ENCODE measurements at places on chromosomes 6 and 20.

DNA sequence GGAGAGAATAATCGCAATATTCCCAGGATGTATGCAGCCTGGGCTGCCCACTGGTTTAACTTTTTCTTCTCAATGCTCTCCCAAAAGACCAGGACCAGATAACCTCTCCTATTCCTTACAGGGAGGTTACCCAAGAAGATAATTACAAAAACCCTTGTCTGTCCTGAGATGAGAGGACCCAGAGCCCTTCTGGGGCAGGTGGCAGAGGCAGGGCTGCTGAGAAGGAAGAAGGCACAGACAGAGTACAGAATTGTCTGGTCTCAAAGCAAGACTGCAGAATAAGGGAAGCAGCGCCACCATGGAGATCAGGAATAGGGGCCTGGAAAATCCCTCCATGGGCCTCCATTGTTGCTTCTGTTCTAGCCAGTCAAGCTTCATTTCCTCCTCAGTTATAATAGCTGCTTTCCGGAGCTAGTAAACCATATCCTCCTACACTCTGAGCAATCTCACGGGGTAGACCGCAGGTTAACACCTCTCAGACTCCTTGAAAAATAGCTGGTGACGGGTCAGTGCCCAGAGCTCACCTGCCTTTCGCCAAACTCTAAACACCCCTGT, 463 bp upstream of the HLA-DMB start:
- DNase-seq, result no peak

GRCh38 chr6:105113422-105113821, 66.4 kb downstream of the POPDC3 start:
- no peak for DNase-seq

DNA sequence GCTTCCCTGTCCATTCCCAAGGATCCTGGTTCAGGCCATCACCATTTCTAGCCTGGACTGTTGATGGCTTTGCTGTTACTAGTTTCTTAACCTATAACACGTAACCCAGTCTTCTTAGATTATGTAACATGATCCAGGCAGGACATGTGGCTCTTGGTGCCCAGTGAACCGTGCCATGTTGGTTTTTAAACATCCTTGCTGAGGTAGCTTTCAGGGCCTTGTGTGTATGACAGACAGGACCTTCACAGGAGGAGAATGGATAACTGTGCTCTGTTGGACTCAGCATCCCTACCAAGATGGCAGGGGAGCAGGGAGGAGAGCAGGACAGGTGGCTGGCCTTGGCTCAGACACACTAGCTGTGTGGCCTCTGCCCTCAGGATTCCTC, 46.8 kb downstream of the PANK2 start:
- DNase-seq, result no peak

GRCh38 chr6:76612954-76613353, 540.5 kb upstream of the IMPG1 start:
- DNase-seq, result no peak

DNA sequence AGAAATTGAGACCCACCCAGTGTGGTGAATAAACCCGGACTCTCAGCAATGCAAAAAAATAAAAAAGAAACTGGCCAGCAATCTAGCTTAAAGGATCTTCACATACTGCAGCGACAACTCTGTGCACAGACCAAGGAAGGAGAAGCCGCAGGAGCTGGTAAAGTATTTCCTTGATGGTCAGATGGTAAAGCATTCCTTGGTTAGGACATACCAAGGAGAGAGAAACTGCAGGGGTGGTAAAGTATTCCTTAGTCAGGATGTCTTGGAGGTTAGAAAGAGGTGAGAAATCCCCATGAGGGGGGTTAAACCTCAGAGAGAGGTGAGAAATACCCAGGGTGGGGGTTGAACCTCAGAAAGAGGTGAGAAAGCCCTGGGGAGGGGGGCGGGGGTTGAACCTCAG, 86.8 kb downstream of the PLG start:
- DNase-seq, result no peak

Measured in COLO829 (cell line).